Natural killer cell treated with Interleukin-12 subunit alpha and Interleukin-12 subunit beta and Interleukin-15 and Interleukin-18, amount 100 ng/mL, for 72 hours (primary cell): ENCODE measurements at places on chromosomes 1 and 21. TPM values are rescaled to one million over a fixed set of nuclear protein-coding genes. Genes with fewer than 3 reads are reported as not detected.

KCNE1 gene
- total RNA-seq: 1.2 TPM

AGTRAP gene
- 52.0 TPM for total RNA-seq

ANKRD45 gene
- total RNA-seq: not detected

TAF12 gene
- 32.0 TPM for total RNA-seq

KRTAP21-2 gene
- not detected for total RNA-seq

BLZF1 gene
- 13.9 TPM for total RNA-seq

PDE4B gene
- total RNA-seq: 136 TPM

SLC6A9 gene
- total RNA-seq: 4.5 TPM

HIVEP3 gene
- total RNA-seq: 17.9 TPM

CD53 gene
- 357 TPM for total RNA-seq

RCAN1 gene
- 10.1 TPM for total RNA-seq

DNAH14 gene
- total RNA-seq: 1.4 TPM

PLA2G2C gene
- total RNA-seq: not detected

CSF3R gene
- 0.64 TPM for total RNA-seq

DYRK3 gene
- 8.8 TPM for total RNA-seq

SYTL1 gene
- total RNA-seq: 39.5 TPM

FABP3 gene
- not detected for total RNA-seq

FMO1 gene
- total RNA-seq: not detected

FAM177B gene
- total RNA-seq: 0.98 TPM

FCGR1A gene
- 0.93 TPM for total RNA-seq
